CD4-positive, alpha-beta T cell (primary cell): ENCODE measurements at places on chromosomes 1 and 21.
A peak's percentile ranks its signal among the peaks of the same experiment; 100 is the strongest.

- DNase-seq = no peak
Measured at GRCh38 chr1:41498391-41498790, 13.9 kb upstream of the EDN2 start.

DNA sequence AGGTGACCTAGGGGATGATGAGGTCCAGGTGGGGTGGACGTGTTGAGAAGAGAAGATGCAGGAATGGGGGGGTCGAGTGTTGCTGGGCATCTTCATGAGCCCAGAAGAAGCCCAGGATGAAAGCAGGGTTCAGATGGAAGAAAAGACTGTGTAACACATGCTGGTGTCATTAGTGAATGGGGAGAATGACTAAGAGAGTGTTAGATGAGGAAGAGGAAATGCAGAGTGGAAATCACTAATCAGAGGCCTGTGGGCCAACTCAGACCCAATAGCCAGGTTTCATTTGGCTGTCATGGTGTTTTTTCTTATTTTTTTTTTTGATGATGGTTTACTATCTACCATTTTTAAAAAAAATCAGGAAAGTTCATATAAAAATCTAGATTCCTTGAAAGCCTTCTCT lies 180.8 kb upstream of the CAMK1G start:
- DNase-seq = no peak

DNA sequence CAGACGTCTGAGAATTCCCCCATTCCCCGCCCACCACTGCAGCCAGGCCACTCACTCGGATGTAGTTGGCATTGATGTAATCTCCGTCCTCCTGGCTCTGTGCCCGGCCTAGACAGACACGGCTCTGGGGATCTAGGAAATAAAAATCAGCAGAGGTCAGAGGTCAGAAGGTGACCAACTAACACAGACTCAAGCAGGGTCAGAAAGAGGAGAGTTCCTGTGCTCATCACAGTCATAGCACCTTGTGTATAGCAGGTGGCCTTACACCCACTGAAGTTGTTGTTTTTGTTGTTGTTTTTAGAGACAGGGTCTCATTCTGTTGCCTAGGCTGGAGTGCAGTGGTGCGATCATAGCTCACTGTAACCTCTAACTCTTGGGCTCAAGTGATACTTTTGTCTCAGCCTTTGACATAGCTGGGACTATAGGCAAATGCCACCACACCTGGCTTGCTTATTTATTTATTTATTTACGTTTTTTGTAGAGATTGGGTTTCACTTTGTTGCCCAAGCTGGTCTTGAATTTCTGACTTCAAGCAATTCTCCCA lies 4.9 kb downstream of the PTPN7 start:
- DNase-seq = peak; percentile 53

DNA sequence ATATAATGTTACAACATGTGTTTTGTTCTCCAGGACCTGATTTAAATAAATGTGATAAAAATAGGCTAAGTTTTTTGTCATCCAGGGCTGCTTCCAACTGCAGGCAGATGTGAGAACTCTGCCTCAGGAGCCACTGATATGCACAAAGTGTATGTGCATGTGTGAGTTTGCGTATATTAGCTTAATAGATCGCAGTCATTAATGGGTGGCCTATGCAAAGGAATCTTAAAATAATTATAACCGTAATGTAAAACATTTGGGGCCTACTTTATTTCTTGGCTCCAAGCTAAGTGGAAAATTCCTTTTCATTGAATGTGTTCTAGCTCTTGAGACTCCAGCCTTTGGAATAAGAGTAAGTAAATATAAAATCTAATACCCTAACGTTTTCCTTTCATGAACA lies 16.8 kb downstream of the DHX9 start:
- DNase-seq = no peak

DNA sequence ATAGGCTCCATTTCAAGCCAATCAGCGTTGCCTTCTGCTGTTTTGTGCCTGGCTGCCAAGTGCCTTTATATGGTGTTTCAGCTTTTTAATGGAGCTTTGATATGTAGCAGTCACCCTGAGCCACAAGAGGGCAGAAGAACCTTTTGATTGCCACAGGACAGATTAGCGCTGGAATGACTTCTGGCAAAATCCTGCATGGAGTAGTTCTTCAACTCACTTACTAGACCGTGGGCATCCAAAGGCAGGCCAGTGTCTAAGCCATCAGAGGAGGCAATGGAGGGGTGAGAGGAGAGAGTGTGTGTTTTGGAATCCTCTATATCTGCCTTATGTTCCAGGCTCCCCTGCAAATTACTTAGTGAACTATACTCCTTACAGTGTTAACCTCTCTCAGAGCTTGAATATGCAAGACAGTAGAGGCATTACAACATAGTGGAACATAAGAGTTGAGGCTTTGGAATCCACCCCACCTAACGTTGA lies 56.2 kb downstream of the ST3GAL3 start:
- peak; percentile 34 for DNase-seq

DNA sequence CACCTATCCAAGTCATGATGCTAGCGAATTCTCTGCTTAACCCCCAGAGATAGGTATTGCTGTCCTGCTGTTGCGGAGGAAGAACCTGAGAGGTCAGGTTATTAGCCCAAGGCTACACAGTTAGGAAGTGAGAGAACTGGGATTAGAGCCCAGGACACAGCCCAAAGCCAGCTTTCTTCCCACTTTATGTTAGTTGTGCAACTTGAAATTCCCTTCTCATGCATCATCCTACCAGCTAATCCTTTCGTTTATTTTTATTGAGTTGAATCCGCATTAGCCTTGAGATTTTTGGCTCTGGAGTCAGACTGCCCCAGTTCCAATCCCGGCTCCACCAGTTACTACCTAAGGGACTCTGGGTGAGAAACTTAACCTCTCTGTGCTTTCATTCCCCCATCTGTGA lies 65.4 kb downstream of the PLEKHA6 start:
- no peak for DNase-seq

DNA sequence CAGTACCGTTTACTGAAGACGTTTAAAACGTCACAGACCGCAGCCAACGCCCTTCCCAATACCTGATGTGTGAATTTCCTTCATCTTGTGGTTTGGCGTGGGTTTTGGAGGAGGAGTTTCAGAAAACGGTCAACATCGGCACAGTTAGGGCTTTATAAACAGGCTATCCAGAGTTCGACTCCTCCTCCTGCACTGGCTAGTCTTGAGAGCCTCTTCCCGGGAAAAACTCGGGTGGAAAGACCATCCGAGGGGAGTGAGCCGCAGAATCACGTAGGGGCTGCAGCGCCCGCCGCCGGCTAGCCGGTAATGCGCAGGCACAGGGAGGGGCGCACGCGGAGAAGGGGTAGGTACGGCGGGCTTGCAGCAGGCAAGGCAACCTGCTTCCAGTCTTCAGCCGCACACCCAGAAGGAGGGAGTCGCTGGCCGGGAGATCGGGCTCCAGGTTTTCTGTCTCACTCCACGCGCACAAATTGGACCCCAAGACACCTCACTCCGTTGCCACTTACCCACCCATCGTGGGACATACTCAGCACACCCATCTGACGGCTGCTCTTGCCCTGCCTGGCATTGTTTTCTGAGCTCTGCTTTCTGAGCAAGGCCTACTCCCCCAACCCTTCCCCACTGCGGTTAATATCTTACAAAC lies 25.4 kb downstream of the SLC19A2 start:
- DNase-seq = peak; percentile 31

GRCh38 chr1:108842525-108843181 lies 14.2 kb downstream of the AKNAD1 start:
- DNase-seq = no peak

DNA sequence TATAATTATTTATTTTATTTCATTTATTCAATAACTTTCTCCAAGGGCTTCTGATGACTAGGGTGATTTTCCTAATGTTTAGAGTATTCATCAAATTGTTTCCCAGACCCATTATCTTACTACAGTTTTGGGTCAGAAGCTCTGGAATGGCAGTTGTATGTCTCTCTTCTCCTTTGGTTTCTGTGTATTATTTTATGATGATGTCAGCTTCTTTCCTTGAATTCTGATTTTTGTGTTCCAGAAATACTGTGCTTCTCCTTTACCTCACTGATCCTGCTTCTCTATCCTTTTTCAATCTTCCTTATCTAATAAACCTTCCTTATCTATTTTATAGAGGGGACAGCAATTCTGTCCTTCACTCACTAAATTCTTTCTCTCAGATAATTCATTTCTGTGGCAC lies 48.8 kb downstream of the LRRC8B start:
- no peak for DNase-seq

- no peak for DNase-seq
Measured at GRCh38 chr1:2378441-2378851, 12.9 kb downstream of the MORN1 start.

- no peak for DNase-seq
Measured at GRCh38 chr1:42552636-42553035, 89.5 kb downstream of the CCDC30 start.

GRCh38 chr21:43016728-43017127 lies 42.4 kb downstream of the PKNOX1 start:
- DNase-seq = no peak

DNA sequence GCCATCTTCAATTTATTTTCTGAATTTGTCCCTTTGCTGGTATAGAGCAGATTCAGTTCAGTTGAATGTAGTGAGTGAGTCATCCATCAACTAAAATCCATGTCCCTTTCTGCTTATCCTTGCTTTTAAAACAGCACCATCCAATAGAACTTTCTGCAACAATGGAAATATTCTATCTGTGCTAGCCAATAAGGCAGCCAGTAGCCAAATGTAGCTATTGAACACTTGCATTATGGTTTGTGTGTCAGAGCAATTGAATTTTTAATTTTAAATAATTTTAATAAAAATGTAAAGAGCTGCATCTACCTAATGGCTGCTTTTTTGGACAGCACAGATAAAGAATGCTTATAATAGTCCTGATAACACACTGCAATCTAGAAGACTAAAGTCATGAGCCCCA lies at the start of gene GJA9:
Gene GJA9 (minus strand): TSS at position 101 of the 400 bp plus-strand sequence. CDS start 5,489 bp downstream, outside the sequence.
- DNase-seq = no peak

DNA sequence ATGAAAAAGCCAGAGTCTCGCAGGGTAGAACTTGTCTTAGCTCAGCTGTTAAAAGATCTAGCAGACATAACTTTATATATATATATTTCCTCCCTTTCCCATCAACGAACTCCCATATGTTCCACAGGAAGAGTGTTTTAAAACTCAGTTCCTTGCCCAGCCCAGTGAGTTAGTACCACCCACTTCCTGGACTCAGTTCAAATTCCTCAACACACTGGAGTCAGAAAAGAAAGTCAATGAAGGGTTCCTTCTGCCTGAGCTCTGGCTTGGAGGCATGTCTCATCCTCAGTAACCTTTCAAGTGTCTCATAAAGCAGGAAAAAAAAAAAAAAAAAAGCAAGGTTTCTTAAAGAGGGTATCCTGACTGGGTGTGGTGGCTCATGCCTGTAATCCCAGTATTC lies 15.6 kb downstream of the TPM3 start:
- DNase-seq = no peak

- no peak for DNase-seq
Measured at GRCh38 chr1:235974616-235975015, 90.3 kb downstream of the NID1 start.

- DNase-seq = no peak
Measured at GRCh38 chr1:12433323-12434053, 184.5 kb downstream of the DHRS3 start.

DNA sequence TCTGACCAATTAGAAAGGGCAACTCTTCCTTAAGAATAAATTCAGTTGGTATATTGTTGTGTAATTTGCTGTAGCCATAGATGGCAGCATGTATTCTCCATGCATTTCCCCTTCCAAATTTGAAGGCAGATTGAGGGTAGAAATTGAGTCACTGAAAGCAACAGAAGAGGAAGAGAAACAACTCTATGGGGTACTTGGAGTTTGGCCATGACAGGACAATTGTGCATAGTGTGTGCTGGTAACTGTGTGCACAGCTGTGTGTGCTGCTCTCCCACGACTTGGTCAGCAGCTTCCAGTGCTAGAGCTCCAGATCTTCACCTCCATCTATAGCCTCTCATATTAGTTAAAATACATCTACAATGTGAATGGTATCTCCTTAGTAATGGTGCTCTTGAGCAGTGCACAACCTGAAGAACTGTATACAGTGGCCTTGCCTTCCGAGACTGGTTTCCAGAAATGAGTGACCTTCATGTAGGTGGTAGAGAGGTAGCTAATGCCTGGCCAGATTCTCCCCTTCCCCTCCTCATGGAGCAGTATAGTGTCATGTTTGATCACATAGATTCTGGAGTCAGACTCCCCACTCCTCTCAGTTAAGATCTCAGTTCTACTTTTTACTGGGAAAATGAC lies 882 bp upstream of the FCAMR start:
- DNase-seq = no peak

DNA sequence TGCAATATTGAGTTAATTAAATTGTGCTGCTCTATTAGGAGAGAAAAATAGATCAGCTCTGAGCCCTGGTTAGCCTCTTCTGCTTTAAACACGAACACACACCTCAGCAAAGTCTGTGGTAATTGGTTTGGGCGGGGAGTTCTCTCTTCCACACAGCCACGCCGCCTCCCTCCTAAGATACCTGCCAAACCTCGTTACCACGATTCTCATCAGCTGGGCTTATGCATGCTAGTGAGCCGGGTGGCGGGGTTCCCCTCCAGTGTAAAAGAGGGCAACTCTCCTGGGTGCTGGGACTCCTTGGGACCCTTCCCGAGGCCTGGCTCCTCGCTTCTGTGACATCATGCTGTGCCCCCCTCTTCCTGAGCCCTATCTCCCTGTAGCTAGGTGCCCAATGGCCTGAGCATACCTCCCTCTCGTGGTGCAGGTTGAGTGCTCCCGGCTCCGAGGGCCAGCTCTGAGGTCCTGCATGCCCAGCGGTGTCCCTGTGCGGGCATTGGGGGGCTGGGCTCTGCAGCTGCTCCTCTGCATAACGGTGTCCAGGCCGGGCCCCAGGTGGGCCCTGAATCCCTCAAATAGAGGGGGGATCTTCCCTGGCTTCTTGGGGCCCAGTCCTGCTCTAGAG lies 182.9 kb downstream of the PRDM16 start:
- no peak for DNase-seq

DNA sequence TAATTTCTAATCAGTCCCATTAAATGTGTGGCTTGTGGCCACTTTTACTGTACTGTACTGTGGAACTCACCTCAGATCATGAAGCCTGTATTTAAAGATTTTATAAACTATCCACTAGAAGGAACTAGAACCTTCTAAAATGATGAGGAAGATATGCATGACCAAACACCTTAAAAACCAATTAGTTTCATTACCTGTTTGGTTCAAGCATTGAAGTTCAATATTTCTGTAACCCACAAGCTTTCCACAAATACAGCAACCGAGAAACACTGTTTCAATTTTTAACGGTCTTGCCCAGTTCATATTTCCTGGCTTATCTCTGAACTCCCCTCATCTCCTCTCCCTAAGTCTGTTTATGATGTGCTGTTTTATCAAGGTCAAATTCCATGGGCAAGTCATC lies 264.3 kb upstream of the PLD5 start:
- DNase-seq = no peak

DNA sequence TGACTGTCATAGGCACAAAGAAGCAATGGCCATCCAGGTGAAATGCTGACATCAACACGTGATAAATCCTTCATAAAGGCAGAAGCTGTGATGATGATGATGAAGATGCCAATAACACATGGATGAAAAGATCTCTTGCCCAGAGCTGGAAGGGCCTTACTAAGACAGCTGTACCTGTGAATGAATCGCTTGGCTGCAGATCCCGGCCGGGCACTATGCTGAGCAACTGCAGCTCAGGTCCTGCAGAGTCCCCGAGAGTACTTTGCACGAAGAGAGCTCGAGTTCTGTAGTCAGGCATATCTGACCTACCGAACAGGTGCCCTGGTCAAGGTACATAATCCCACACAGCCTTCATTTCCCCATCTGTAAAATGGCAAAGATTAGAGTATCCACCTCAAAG lies 48.8 kb downstream of the PGBD5 start:
- DNase-seq = no peak

- DNase-seq = no peak
Measured at GRCh38 chr1:171233183-171233582, 15.1 kb upstream of the FMO1 start.

- no peak for DNase-seq
Measured at GRCh38 chr1:248243204-248243603, 12.0 kb downstream of the OR2M4 start.

GRCh38 chr1:89670163-89670562 lies 37.2 kb downstream of the LRRC8C start:
- DNase-seq = no peak
